ENCODE measurements at places on chromosomes 11 and 22.

GRCh38 chr11:77302752-77303151 lies 1.3 kb upstream of the GDPD4 start:
- DNase-seq = no peak

DNA sequence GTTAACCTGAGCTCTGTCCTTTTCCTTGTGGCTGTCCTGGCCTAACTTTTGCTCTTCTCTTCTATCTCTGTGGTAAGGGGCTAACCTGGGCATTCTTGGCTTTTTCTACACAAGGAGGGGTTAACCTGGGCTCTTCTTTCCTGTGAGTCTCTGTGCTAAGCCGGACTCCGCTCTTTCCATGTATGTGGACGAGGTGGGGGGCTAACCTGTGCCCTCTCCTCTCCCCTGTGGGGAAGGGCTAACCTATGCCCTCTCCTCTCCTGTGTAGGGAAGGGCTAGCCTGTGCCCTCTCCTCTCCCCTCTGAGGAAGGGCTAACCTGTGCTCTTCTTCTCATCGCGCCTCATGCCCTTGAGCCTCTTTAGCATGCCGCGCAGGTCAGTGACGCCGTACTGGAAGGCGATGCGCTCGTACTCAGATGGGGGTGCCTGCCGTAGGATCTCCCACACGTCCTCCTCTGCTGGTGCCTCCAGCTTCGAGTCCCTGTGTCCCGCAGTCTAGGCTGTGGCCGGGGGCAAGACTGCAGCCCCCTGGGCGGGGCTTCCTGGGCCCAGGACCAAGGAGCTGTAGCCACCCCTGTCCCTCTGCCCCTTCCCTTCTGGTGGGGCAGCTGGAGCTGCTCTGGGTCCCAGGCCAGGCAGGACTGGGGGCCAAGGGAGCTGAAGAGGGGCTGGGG lies 6.5 kb downstream of the MYBPC3 start:
- DNase-seq = no peak

GRCh38 chr11:1084561-1085439 lies 10.1 kb downstream of the MUC2 start:
- no peak for DNase-seq

GRCh38 chr22:26433805-26434204 lies 4.7 kb downstream of the ASPHD2 start:
- no peak for DNase-seq

DNA sequence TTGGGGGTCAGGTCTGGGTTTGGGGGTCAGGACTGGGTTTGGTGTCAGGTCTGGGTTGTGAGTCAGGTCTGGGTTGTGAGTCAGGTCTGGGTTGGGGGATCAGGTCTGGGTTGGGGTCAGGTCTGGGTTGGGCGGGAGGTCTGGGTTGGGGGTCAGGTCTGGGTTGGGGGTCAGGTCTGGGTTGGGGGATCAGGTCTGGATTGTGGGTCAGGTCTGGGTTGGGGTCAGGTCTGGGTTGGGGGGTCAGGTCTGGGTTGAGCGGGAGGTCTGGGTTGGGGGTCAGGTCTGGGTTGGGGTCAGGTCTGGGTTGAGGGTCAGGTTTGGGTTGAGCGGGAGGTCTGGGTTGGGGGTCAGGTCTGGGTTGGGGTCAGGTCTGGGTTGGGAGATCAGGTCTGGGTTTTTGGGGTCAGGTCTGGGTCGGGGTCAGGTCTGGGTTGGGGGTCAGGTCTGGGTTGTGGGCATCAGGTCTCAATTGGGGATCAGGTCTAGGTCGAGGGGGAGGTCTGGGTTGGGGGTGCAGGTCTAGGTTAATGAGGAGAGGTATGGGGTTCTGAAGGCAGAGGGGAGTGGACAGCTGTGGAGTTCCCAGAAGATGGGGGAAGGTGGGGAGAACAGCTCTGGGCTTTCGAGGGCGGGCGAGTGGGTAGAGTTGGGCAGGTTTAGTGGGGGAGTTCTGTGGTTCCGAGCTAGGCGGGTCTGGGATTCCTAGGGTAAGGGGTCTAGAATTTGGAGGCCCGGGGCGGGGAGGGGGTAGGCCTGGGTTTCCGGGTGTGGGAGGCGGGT lies 629 bp downstream of the TTLL8 start:
- DNase-seq = no peak

- DNase-seq = no peak
Observed at GRCh38 chr22:46021577-46021976, 44.6 kb upstream of the WNT7B start.

DNA sequence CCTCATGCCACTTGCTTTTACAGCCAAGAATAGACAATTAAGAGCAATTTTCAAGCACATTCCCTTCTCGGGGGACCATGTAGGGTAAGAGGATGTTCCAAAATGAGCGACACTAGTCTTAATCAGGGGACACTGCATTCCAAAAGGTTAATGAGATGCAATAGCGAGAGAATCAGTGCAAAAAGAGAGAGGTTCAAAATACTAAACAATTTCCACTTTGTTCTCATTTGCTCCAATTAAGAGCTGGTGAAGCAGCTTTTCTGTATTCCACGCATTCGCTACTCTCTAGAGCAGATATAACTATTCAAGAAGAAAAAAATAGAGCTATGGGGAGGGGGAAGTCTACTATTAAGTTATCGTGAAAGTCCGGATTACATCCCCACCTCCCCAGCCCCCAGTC lies 811 bp downstream of the LRRC4C start:
- DNase-seq = no peak

- no peak for DNase-seq
Observed at GRCh38 chr22:39303358-39303757, 16.1 kb downstream of the RPL3 start.

GRCh38 chr11:11281626-11282025 lies 71.4 kb downstream of the CSNK2A3 start:
- DNase-seq = no peak

- DNase-seq = no peak
Observed at GRCh38 chr11:133234883-133235282, 297.4 kb downstream of the OPCML start.

DNA sequence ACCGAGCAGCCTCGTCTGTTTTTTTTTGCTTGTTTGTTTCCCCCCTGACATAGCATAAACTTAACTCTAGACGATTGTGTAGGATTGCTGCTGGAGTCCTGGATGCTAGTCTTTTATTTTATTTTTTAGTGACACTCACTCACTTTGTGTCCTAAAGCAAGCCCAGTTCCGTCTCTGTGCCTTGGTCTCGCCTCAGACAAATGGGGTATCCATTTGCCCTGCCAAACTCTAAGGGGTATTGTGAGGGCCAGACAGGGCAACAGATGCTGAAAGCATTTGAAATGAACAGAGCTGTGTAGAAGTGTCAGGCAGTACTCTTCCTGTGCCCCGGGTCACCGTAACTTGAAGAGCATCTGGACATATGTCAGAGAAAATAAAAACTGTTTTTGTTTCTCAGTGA lies 34.8 kb upstream of the DKK3 start:
- DNase-seq = no peak

GRCh38 chr11:87299041-87299481 lies 261.3 kb downstream of the TMEM135 start:
- DNase-seq = no peak

DNA sequence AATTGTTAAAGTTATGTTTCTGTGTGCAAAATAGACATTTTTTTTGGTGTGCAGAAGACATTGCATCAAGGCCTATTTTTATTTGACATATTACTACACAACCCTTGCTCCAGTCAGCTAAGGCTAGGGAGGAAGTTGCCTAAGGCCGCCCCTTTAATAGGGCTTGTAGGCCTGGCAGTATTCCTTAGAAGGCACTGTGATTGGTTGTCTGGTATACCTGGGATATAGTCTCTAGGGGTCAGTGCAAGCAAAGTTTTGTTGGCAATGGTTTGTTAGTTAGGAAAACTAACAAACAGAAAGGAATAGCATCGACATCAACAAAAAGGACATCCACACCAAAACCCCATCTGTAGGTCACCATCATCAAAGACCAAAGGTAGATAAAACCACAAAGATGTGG lies 16.9 kb downstream of the CCDC15 start:
- DNase-seq = no peak

GRCh38 chr11:45180179-45180847 lies 33.9 kb downstream of the PRDM11 start:
- no peak for DNase-seq

- no peak for DNase-seq
Observed at GRCh38 chr11:35426351-35426750, 7.0 kb upstream of the SLC1A2 start.

DNA sequence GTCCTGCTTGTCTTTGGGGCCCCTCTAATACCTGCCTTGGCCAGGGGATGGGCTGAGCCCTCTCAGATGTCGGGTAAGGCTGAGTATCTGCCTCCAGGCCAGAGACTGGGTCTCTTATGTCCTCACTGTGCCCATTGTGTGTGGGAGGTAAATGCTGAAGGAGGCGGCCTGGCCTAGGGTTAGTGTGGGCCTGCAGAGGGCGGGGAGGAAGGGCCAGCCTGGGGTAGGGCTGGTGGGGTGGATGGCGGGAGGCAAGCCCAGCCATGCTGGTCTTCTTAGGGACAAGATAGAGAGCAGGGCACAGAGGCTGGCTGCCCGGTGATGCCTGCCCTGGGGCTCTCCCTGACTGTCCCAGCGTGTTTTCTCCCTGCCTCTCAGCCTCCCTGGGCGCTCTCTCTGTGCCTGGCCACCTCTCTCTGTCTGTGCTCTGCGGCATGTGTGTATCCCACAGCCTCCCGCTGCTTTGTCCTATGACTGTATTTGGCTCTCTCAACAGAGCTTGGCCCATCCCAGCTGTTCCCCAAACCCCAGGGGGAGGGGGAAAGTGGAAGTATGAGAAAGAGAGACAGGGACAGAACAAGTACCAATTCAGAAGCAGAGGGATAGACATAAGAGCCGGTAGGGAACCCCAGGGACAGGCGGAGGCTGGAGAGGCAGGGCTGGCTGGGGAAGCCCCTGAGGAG lies 57.0 kb downstream of the PDE2A start:
- peak; percentile 36 for DNase-seq

- no peak for DNase-seq
Observed at GRCh38 chr11:74734559-74734925, 3.3 kb upstream of the CHRDL2 start.

- DNase-seq = no peak
Observed at GRCh38 chr11:102487214-102487613, 34.6 kb upstream of the TMEM123 start.

DNA sequence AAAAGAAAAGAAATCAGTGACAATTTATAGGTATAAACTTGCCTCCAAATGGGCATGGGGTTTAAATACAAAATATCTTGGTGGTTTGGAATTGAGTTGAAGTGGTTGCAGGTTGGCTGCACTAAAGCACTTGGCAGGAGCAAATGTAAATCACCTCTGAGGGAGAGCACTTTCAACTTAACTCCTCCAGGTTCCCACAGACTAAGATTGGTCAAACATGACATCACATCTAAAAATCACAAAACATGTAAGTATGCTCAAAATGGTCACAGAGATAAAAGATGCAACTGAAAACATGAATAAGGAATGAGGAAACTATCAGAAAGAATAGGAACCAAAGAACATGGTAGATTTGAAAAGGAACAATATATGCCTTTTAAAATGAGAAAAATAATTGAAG lies 12.3 kb upstream of the SHANK3 start:
- no peak for DNase-seq

GRCh38 chr11:64608046-64608445 lies 17.0 kb downstream of the SLC22A12 start:
- DNase-seq = no peak

GRCh38 chr11:44950625-44951476 lies at the start of gene TP53I11:
TSS of gene TP53I11 (minus strand) at chr11:44950883. CDS start at chr11:44938335, 12,548 bp downstream.
- peak; percentile 27 for DNase-seq

- DNase-seq = peak; percentile 51
Observed at GRCh38 chr22:48537343-48537680, 1290.4 kb downstream of the BRD1 start.

- peak; percentile 54 for DNase-seq
Observed at GRCh38 chr11:122319691-122320620, 203.9 kb upstream of the BLID start.

GRCh38 chr22:26428515-26429457 lies at the start of gene ASPHD2:
TSS of gene ASPHD2 (plus strand) at chr22:26429260. CDS start at chr22:26433616, 4,356 bp downstream.
- DNase-seq = peak; percentile 61

- no peak for DNase-seq
Observed at GRCh38 chr11:77422687-77423086, 51.2 kb downstream of the PAK1 start.

DNA sequence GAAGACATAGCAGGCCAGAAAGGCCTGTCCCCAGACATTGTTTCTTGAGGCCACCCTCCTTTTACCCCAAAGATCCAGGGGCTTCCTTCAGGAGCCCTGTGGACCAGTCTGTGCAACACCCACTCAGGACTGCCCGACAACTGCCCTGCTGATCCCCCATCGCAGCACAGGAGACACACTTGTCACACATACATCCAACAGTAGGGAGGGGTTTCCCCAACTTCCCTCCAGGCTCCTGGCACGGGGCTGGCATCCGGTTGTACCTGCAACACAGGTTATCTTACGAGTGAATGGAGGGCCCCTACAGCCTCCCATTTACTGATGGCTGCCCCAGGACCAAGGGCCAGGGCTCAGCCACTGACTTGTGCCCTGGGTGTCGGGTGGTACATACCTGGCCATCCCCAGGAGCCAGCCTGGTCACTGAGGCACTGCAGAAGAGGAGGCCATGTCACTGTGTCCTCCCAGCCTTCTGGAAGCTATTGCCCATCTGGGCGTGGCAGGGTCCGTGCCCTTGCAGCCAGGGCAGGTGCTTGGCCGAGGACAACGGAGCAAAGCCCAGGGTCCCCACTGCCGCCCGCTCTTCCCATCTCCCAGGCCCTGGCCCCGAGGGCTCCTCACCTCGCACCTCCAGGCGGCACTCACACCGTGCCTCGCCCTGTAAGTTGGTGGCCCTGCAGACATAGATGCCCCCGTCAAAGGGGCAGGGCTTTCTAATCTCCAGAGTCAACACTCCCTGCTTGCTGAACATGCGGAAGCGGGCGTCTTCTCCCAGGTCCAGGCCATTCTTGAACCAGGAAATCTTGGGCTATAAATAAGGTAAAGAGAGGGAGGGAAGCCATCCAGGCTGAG lies 20.8 kb downstream of the MYBPC3 start:
- DNase-seq = no peak

GRCh38 chr22:46666577-46667244 lies 46.5 kb downstream of the GRAMD4 start:
- DNase-seq = no peak

DNA sequence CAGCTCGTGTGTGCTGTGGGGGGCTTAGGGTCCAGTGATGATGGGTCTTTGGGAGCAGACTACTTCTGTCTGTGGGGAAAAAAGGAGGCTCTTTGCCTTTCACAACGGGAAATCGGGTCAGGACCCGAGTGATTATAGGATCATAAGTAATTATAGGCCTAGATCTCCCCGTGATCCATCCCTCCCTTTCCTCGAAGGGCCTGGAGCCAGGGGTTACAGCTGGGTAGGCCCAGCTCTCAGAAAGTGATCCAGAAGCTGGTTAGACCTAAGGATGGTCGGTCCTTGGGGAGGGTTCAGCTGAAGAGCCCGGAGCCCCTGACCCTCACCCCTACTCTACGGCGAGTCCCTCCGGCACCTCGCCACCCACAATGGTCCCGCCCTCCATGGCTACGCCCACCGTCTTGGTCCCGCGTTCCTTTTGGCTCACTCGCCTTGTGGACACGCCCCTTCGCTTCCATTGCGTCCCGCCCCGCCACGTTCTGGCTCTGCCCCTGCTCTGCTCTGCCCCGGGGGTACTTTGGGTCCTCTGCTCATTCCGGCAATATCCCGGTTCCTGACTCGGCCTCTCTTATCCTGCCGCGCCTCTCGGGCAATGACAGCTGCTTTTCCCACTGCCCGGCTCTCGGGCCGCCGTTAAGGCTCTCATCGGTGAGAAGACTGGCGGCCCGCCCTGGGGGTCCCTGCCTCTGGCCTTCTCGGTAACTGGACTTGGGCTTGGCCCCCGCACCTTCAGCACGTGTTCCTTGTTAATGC lies 5.0 kb downstream of the IGSF22 start:
- DNase-seq = peak; percentile 52

GRCh38 chr11:111523343-111523742 lies 8.8 kb downstream of the HOATZ start:
- DNase-seq = no peak
